Activated B cell treated with CpG ODN at 0.5 μM for 24 hours (primary cell): ENCODE measurements at places on chromosomes 16 and 17. TPM values are rescaled to one million over a fixed set of nuclear protein-coding genes. Genes with fewer than 3 reads are reported as not detected.
A peak's percentile ranks its signal among the peaks of the same experiment; 100 is the strongest.

DNA sequence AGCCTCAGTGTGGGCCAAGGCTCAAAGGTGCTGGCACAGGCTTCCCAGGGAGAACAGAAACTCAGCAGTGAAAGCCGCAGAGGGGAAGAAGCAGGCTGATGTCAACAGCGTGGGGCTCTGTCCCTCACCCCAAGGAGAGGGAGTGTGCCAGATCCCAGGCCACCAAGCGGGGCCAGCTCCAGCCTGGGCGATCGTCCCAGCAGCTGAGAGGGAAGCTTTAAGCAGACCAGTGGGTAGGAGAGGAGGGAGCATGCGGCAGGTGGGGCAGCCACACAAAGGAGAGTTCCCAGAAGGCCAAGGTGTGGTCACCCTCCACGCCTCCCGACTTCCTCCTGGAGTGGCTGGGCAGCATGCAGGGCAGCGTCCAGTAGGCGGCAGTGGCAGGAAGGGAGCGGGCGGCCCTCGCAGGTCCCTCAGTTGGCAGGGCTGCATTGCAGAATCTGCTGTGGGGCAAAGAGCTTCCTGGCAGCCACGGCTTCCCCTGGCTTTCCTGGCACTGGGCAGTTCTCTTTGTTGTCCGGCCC is 6.0 kb downstream of the SYNGR2 start:
- peak overlapping the region; percentile 90 for H3K27ac ChIP-seq
- H3K4me3 ChIP-seq, result peak overlapping the region; percentile 84
- H3K36me3 ChIP-seq, result peaks cover 66% of the 10 kb centered on the region

- peaks cover 23% of the 10 kb centered on the region for H3K4me1 ChIP-seq
- no peaks in the 10 kb centered on the region for H3K36me3 ChIP-seq
- no peak for DNase-seq
- no peak overlapping the region for H3K27ac ChIP-seq
- H3K27me3 ChIP-seq, result peaks cover 26% of the 10 kb centered on the region
Measured at GRCh38 chr17:79865351-79866210, 26.3 kb upstream of the CBX4 start.

CDRT15 gene
- total RNA-seq, result not detected in 2 replicates

C17orf100 gene
- total RNA-seq, result 2.9 and 3.5 TPM in 2 replicates

RPL23 gene
- 2,652 and 3,293 TPM in 2 replicates for total RNA-seq
